Hypothalamus (tissue), 51 donors: ENCODE measurements at places on chromosomes 1 and 21.

GRCh38 chr21:29378832-29379231 is 80.1 kb downstream of the BACH1 start:
- DNase-seq, result no peak

- DNase-seq, result no peak
These were observed 453.7 kb downstream of the SETD4 start for GRCh38 chr21:35606578-35606977.

DNA sequence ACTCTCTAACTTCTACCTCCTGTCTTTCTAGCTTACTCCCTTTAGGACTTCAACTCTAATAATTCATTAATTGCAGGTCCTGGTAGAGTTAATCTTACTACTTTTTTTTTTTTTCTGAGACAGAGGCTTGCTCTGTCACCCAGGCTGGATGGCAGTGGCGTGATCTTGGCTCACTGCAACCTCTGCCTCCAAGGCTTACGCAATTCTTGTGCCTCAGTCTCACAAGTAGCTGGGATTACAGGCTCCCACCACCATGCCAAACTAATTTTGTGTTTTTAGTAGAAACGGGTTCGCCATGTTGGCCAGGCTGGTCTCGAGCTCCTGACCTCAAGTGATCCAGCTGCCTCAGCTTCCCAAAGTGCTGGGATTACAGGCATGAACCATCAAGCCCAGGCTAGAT is 15.7 kb downstream of the BTBD8 start:
- DNase-seq, result no peak

- DNase-seq, result no peak
These were observed 421.7 kb upstream of the DEPDC1 start for GRCh38 chr1:68918563-68918962.

DNA sequence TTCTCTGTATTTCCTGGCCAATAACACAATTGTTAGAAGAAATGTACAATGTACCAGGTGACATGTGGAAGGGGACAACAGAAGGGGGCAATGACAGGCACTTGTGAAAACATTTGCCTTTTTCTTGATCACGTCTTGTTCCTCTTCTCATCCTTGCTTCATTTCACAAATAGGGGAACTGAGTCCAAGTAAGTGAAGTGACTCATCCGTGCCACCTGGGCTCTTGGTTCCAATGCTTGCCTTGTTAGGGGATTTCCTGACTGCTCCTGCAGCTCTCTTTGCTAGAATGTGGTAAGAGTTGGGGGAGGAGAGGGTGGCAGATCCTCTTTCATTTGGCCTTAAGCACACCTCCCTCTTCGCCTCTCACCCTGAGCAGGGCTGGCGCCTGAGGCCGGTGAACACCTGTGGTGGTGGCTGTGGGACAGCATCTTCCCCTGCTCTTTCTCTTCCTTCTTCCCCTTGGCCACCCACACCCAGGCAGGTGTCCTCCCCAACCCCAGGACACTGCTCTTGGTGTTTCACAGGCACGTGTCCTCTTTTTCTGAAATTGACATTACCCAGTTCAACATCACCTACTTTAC is 2.2 kb upstream of the RHEX start:
- DNase-seq, result no peak

- no peak for DNase-seq
These were observed 95.9 kb downstream of the DISP1 start for GRCh38 chr1:222910699-222911098.

GRCh38 chr1:29920316-29920715 is 684.0 kb downstream of the PTPRU start:
- no peak for DNase-seq

DNA sequence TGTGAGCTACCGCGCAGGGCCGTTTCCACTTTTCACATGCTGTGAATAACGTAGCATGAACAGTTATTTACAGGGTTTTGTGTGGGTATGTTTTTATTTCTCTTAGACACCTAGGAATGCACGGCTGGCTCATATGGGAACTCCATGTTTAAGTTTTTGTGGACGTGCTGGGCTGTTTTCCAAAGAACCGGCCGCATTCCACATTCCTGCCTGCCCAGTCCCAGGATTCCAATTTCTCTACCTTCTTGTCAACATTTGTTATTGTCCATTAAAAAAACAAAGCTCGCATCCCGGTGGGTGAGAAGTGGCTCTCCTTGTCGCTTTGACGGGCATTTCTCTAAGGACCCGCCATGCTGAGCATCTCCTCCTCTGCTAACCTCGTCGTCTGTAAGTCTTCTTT is 47.1 kb upstream of the LRRC3 start:
- DNase-seq, result no peak

DNA sequence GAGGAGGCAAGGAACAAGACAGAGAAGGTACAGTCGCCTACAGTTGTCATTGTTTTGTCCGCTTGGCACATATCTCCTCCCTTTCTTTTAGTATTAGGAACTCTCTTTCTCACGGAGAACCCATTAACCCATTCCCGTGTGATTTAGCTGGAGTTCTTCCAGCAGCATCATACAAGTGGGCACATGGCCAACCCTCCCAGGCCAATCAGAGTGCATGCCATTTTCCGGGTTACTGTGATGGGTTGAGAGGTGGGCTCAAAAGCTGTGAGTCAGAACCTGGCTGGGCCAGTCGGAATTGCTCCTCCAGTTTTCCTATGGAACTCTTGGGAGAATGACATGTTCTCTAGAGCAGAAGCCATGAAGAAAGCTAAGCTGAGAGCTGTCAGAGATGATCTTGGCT is 83.1 kb upstream of the SOD1 start:
- DNase-seq, result no peak
